ENCODE measurements at places on chromosomes 2 and 18.

GRCh38 chr2:219946021-219946420, 318.6 kb downstream of the SLC4A3 start:
- DNase-seq: no peak

- no peak for DNase-seq
Measured at GRCh38 chr2:80529466-80530165, 225.1 kb upstream of the LRRTM1 start.

GRCh38 chr2:191048073-191048472, 34.1 kb upstream of the STAT1 start:
- DNase-seq: no peak

DNA sequence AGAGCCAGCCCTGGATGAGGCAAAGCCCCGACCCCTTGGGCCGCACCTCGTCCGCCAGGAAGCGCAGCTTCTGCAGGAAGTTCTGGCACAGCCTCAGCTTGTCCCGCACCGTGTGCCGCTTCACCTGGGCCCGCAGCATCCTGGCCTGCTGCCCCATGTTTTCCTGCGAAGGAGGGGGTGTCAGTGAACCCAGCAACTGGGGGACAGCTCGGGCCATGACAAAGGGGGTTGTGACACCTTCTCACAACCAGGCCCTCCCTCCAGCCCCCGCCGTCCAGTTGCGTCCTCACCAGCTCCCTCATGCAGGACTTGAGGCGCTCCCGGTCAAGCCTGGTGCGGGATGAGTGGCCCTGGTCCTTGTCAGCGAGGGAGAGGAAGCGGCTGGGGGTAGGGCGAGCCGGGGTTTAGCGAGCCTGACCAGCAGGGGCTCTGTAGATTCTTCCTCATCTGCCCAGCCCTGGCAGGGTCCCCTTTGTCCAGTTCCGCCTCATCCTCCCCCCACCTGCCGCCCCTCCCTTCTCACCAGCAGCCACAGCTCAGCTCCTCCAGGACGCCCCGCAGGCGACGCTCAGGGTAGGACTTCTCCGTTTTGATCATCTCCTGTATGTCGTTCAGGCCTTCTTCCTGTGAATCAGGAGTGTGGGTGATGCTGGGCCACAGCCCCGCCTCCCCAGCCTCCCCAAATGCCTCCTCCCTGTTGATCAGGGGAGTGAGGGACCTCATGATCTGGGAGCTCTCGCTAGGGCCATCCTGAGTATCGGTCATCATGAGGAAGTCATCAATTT, 606 bp downstream of the OTOF start:
- DNase-seq: no peak

DNA sequence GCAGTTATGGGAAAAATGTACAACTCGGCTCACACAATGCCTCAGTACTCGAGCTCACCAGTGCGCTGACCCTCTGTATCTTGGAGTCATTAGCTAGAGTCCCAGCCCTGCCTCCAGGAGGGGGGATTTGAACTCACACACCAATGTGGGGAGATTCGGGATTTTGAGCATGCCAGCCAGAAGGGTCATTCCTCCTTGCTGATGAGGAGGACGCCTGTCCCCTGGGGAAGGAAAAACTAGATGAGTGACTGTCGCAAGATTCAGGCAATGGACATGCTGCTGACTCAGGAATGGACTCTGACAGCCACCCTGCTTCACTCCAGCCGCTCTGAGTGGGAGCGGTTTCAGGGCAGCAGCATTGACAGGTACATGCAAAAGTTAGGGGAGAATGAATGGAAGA, 20.6 kb downstream of the FIGN start:
- DNase-seq: no peak

- no peak for DNase-seq
Measured at GRCh38 chr2:13558368-13558767, 841.6 kb downstream of the TRIB2 start.

GRCh38 chr2:189440644-189440946, 679 bp upstream of the WDR75 start:
- no peak for DNase-seq

GRCh38 chr2:67500541-67500940, 103.4 kb downstream of the ETAA1 start:
- DNase-seq: no peak
